ENCODE measurements at places on chromosomes 2 and 18. TPM values are rescaled to one million over a fixed set of nuclear protein-coding genes. Genes with fewer than 3 reads are reported as not detected.

GRCh38 chr2:68325056-68325455 is 5.3 kb upstream of the CNRIP1 start:
- no peak for DNase-seq

DNA sequence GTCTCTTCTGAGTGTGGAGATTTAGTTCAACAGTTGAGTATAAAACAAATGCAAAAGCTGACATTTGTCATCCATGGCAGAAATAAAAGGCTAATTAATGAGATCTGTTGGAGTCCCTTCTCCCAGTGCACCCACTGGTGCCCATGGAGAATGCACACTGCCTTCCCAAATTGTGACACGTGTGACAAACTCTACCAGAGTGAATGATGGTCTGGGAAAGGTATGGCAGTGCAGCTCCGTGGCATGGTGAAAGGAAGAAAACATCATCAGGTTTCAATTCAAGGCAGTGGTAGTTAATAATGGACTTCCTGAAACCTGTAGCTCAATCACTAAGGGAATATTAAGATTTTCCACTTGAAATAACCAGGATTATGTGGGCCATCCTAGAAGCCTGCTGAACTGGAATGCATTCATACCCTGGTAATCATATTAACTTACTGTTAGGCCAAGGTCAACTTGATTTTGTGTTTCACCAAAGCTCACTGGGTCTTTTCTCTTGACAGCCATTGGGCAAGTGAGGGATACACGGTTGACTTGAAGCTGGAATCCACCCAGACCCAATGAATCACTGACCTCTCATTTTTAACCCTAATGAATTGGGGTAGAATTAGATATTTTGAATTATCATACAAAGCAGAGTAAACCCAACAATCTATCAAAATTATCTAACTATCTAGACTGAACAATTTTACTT is 167.6 kb downstream of the AFF3 start:
- DNase-seq: no peak

GRCh38 chr18:56652802-56653201 is 1.6 kb downstream of the WDR7 start:
- no peak for DNase-seq

DNA sequence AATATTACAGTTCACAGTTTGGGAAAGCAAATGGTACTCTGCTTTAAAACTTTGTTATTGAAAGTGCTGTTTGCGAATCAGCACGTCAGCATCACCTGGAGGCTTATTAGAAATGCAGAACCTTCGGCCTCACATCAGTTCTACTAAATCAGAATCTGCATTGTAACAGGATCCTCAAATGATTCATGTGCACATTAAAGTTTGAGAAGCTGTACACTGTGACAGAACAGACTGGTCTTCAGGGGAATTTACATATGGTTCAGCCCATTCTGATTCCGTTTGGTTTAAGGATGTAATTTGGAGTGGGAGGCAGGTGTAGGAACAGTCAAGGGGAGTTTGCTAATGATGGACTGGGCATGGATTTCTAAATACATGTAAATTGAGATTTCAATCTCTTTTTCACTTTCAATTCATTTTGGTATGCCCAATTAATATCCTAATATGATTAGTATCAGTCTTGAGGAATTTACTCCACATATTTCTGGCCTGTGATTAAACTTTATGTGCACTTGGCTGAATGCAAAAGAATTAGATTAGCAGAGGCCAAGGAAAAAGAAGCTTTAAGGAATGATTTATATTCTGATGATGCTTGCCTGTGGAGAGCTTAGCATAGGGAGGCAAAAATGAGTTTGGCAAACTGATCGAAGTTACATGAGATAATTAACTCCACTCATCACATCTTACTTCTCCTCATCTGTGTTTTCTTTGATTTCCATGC is 248.8 kb downstream of the XIRP2 start:
- DNase-seq: no peak

DNA sequence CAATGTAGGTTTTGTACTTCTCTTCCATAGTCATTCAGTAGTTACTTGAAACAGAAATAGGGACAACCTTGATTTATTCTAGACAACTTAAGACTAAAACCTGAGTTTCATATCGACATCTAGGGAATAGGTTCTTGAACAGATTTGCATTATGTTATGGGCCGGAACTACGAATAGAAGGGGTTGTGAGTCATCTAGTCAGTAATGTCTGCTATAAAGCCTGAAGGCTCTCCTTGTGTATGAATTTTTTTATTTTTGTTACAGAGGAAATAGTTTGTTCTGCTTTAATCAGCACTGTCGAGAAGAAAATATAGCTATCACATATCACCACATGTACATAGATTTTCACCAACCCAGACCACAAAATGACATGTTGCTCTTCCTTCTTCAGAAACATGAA is 17.3 kb upstream of the TRIM43 start:
- DNase-seq: no peak

- DNase-seq: peak; percentile 46
Measured at GRCh38 chr2:32947484-32948143, 861 bp downstream of the LTBP1 start.

- DNase-seq: no peak
Measured at GRCh38 chr18:46449033-46449432, 208.0 kb downstream of the LOXHD1 start.

DNA sequence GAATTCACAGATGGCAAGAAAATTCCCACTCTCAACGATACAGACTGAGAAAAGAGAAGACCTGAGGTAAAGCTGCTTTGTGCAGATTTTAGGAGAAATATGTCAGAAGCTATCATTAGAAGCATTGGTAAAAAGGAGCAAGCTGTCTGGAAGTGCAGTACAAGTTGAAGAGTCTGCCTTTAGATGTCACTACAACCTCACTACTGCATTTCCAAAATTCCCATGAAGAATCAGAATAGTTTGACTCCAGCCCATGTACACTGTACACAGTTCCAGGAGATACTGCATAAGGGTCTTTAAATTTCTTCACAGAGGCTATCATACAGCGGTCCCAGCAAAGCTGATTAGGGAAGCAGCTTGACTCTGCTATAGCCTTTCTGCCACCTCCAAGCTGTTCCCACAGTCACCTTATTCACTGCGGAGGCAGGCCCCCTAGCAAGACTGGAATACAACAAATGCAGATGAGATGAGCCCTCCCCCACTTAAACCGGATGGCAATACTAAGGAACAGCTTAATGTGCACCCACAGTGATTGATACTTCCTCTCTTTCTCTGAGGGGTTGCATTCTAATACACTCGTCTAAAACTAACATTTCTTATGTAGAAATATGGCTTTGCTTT is 527.4 kb downstream of the TMEM182 start:
- no peak for DNase-seq

Gene TUBB8B
- total RNA-seq: not detected

Gene DNAH7
- 1.4 TPM for total RNA-seq
